ENCODE measurements at places on chromosomes 2 and 18.

GRCh38 chr18:55879331-55879730 lies 291.3 kb upstream of the TCF4 start:
- peak; percentile 39 for DNase-seq

DNA sequence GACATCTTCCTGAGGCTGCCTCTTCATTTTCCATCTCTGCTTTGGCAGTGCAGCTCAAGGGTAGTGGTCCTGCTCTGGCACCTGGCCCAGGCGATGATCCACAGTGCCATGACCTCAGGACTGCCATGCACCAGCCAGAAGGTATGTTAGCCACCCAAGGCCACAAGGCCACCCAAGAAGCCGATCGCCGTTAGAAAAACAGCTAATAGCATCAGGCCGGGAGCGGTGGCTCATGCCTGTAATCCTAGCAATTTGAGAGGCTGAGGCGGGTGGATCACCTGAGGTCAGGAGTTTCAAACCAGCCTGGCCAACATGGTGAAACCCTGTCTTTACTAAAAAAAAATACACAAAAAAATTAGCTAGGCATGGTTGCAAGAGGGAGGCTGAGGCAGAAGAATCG lies 28.4 kb upstream of the UGGT1 start:
- DNase-seq, result no peak

DNA sequence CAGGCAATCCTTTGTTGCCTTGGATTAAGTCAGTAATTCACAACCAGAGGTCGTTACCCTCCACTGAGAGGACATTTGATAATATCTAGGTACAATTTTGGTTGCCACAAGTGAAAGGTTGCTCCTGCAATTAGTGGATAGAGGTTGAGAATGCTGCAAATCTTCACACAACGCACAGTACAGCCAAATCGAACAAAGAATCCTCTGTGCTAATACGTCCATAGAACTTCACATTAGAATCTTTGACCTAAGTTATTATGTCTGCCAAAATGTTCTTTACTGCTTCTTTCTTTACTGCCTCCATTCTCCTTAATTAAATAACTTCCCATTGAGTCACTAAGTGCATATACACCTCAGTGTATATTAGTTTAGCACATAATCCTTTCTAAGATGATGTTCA lies 879.5 kb downstream of the TRIB2 start:
- DNase-seq, result no peak

DNA sequence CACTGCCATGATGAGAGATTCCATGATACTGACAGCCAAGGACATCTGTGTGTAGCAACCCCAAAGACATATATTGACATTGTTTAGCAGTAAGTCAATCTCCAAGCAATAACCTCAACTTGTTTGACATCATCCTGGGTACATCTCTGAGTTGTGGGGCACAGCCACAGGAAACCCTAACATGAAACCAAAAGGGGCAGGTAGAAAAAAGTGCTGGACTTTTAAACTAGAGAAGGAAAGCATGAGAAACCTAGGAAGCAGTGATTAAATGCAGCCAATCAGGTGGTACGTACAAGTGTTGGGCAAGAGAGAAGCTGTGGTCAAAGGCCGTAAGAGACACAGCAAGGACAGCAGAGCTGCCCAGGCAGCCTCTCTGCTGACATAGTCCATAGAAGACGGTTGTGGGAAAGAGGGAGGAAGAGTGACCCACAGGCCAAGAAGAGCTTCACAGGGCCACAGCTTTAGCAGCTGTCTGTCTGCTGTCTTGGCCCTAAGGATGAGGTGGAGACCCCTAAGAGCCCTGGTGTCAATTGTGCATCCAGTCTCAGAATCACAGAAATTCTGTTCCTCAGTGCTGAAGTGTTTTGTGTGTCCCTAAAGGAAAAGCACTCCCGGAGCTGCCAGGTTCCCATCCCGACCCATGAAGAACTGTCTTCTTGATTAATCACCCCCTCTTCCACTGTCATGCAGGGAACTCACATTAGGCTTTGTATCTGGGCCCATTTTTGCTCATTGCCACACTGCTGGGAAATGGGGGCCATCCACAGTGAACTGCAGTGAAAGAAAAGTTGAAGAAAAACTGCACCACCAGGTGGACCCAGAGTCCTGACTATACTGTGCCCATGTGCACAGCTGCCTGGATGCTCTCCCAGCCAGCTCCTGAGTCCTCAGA lies 25.4 kb upstream of the CHN1 start:
- DNase-seq, result no peak

Measured in osteoblast (primary cell).